Esophagus muscularis mucosa (tissue), 4 donors: ENCODE measurements at places on chromosomes 5 and 9. TPM values are rescaled to one million over a fixed set of nuclear protein-coding genes. Genes with fewer than 3 reads are reported as not detected.

- no peak for DNase-seq
Observed at GRCh38 chr9:78280982-78281668, 15.8 kb upstream of the PSAT1 start.

Gene TXNDC8
- total RNA-seq: not detected

Gene NR2F1
- total RNA-seq: 17.4 TPM

Gene PCDHA5
- 0.17 TPM for total RNA-seq

GRCh38 chr5:41600731-41601130 lies 90.3 kb upstream of the PLCXD3 start:
- DNase-seq: no peak

Gene SPINK13
- not detected for total RNA-seq

Gene PCDHB15
- 4.0 TPM for total RNA-seq

DNA sequence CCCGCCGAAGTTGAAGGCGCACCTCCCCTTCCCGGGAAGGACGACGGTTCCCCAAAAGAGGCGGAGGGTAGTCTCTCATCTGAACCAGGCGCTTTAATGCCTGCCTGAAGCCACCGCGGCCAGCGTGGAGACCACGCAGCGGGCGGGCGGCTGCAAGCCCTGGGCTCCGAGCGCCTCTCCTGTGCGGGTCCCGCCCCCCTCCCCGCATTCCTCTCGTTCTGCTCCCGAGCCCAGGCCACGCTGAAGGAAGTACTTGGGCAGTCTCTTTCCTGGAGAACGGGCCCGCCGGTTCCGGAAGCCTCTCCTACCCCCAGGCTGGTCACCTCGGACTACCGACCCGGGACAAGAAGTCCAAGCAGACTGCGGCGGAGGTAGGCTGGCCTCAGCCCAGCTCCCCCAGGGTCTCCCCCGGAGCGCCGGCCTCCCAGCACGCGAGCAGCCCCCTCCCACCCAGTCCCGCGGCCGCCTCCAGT lies 571 bp downstream of the PPIC start:
- DNase-seq: no peak

DNA sequence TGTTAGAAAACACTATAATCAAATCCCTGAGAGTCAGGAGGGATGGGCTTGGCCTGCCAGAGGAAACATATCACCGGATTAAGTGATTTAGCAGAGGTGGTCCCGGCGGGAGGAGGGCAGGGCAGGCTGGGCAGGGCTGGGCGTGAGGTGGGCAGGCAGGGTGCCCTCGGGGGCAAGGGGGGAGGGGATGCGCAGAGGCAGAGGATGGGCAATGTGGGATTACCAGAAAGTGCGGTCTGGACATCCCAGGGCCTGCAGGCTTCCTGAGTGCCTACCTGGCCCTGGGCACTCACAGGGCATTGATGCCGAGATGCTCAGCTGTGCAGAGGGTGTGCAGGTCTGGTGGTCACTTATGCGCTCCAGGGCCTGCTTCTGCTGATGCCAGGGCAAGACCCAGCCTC lies 115.2 kb downstream of the ADAMTS2 start:
- DNase-seq: no peak

GRCh38 chr5:168362097-168362885 lies 70.8 kb downstream of the WWC1 start:
- no peak for DNase-seq

DNA sequence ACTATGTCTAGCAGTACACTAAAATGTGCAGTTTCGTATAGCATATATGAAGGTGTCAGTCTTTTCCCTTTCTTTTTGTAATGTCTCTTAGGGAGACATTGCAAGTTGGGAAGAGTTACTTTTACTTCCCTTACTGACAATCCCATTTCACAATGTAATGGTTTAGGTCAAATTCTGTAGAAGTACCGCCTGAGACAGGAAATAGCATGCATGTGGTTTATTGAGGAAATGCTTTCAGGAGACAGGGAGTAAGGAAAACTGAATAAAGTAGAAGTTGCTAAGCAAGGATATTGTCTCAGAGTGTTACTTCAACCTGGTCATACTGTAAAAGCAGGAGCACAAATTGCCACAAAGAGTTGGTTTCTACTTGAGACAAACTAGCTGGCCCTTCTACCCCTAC lies 32.1 kb upstream of the MSANTD3 start:
- no peak for DNase-seq

DNA sequence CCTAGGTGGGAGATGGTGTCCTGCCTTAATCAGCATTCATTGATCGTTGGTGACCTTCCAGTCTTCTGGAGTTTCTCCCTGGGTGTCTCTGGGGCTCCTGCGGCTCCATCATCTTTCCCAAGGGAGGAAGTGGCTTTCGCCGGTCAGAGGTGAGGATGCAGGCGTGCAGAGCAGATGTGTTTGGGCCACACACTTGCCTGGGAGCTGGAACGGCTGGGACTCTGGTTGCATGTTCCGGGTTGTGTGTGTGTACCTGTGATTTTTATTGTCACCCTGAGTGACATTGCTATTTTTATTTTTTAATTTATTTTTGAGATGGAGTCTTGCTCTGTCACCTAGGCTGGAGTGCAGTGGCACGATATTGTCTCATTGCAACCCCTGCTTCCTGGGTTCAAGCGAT lies 9.6 kb downstream of the HMCN2 start:
- no peak for DNase-seq

DNA sequence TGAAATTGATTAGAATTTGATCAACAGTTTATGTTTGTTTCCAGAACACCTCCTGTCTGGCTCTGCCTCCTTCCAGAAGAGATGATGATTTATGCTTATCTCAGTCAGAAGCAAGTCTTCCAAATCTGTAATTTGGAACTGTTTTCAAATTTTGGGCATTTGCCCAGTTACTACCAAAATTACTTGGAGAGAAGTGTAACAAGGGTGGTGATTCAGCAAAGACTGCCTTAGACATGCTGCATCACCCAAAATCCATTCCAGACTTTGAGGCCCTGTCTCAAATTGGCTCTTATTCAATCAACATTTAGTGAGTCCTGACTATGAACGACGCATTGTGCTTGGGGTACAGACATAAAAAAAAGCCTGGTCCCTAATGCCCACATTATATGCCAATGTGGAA lies 89.4 kb downstream of the SH3TC2 start:
- no peak for DNase-seq

DNA sequence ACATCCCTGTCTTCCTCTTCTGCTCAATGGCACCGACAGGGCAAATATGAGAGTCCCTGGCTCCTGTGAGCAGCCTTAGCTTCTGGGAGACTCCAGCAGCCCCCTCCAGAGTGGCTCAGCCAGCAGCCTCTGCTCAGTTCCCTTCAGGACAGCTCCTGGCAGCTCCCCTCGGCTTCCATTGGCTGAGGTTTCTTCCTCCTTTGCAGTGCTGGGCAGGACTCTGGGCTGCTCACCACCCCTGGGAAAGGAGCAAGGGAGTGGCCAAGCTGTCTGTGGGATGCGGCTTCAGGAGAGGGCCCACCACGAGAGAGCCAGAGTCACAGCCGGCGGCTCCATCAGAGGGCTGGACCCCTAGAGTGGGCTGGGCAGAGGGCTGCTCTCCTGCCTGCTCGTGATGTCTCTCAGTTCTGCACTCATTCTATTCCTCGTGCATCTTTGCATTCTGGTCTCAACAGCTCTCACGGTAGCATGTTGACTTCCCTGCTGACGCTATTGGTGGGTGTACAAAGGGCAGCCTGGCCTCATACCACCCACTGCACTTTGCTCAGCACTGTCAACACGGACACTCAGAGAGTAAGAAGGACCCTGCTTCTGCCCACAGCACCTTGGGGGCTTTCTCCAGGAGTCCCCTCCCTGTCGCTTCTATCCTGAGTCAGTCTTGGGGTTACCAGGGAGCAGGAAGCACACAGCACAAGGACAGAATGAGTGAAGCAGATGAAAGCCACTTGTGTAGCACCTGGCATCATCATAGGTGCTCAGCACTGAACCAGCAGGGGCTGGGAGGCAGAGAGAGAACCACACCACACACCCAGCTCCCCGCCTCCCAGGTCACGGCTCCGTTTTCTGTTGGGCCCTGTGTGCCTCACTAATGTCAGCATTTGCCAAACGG lies 80.9 kb upstream of the ALDH1B1 start:
- DNase-seq: no peak

DNA sequence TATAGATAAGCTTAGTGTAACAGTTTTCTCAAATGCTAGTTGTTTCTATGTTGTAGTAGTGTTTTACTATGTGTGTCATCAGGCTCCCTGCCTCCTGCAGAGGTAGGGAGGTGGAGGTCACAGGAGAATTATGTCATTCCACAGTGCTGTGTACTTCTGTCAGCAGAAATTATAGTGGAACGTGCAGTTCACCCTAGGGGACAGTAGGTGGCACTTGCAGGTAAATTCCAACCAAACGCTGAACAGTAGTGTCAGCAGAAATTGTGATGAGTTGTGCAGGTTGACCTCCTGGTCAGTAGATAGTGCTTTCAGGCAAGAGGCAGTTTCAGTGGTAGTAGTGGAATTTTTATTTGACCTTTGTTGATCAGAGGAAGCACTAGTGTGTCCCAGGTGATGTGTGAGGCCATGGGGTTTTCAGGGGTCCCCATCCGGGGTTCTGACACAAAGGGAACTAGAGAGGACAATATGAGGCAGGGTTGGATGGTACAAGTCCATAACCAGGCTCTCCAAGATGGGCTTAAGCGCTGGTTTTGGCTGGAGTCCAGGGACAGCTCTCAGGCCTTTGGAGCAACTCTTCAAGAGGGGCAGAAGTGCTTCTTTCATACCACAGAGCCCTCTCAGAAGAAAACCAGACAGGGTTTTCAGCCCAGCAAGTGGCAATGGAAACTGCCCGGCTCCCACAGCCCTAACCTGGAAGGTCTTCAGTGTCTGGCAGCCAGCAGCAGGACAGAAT lies 402.9 kb downstream of the CYLC2 start:
- no peak for DNase-seq

DNA sequence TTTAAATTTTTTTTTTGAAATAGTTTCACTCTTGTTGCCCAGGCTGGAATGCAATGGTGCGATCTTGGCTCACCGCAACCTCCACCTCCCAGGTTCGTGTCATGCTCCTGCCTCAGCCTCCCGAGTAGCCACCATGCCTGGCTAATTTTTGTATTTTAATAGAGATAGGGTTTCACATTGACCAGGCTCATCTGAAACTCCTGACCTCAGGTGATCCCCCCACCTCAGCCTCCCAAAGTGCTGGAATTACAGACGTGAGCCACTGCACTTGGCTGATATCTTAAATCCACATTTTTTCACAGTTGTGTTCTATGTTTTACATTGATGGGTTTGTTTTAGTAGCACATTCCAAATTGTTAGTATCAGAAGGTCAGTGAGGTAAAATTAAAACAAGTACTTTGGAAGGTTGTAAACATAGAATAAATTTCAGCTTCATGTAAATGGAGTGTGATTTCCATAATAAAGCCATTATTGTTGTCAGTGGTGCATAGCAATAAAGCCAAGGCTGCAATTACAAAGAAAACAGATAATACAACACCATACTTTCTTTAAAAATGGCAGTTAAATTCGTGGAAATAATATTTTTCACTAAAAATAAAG lies 287.2 kb downstream of the ARRDC3 start:
- no peak for DNase-seq

- no peak for DNase-seq
Observed at GRCh38 chr5:76724871-76725270, 8.9 kb downstream of the F2R start.

GRCh38 chr9:134152022-134152448 lies 12.3 kb downstream of the RNU6ATAC start:
- no peak for DNase-seq

Gene BSPRY
- 0.83 TPM for total RNA-seq

Gene NPR3
- 0.99 TPM for total RNA-seq

DNA sequence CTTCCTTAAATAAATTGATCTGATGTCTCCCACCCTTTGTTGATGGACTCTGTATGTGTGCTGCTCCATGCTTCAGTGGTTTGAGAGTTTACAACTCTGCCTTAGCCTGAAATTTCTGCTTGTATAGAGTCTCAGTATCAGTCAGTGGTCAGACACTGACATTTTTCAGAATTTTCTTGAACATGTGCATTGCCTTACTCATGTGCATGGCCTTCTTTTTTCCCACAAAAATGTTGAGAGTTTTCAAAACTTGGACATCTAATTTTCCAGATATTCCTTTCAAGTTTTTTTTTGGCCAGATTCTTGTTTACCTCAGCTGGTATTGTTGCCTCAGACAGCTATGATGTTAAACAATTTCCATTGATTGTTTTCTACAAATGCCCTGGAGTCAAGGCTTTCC lies 427.1 kb upstream of the CHD1 start:
- no peak for DNase-seq

DNA sequence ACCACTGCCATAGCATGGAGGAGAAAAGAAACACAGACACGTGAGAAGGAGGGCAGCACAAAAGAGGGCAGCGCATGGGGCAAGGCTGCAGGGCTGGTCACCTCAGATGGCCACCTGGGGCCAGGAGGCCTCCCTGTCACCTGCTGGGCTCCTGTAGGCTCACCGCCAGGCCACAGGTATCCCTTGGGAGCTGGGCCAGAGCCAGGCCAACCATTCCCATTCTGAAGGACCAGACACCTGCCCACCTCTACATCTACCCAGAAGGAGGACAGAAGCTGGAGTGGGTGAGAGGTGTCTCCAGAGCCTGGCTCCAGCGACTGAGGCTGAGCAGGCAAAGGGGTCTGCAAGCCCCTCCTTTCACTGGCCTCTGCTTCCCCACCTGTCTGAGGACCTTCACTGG lies 103.1 kb downstream of the PAX5 start:
- no peak for DNase-seq

Gene PAEP
- not detected for total RNA-seq

DNA sequence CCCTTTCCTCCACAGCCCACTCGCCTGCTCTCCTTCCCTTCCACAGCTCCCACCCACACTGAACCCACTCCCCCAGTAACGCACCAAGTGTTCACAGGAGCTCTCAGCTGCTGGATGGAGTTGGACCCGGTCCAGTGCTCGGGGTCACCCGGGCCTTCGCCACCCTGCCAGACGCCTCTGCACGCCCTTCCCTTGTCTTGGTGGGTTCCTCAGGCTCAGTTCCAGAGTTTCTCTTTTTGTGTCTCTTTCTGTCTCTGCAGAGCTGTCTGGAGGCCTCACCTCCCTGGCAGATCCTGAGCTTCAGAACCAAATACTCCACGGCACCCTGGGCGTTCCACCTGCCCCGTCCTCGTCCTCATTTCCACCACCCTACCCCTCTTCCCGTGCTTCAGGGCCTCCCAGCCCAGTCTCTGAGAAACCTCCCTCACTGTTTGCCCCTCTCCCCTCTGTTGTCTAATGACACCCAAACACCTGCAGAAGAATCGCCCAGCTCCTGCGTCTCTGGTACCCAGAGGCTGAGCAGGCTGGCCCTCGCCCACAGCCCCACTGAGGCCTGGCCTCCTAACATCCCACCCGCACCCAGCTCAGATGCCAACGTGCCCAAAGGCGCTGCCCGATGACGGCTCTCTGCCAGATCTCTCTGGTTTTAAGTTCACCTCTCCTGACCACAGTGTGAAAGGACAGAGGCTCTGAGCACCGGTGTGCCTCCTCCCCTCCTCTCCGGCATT lies 74.3 kb downstream of the COL23A1 start:
- DNase-seq: no peak

- no peak for DNase-seq
Observed at GRCh38 chr5:137888863-137889759, at the start of gene PKD2L2. PKD2L2 (plus strand) TSS chr5:137889457; CDS start chr5:137889492, 35 bp downstream.

Gene PCDHGA11
- 4.0 TPM for total RNA-seq

- no peak for DNase-seq
Observed at GRCh38 chr5:139513852-139514485, 31.4 kb upstream of the STING1 start.

Gene HSPB3
- 33.1 TPM for total RNA-seq

Gene IL5
- not detected for total RNA-seq
